ENCODE measurements at places on chromosomes 12 and 14.
A peak's percentile ranks its signal among the peaks of the same experiment; 100 is the strongest.

DNA sequence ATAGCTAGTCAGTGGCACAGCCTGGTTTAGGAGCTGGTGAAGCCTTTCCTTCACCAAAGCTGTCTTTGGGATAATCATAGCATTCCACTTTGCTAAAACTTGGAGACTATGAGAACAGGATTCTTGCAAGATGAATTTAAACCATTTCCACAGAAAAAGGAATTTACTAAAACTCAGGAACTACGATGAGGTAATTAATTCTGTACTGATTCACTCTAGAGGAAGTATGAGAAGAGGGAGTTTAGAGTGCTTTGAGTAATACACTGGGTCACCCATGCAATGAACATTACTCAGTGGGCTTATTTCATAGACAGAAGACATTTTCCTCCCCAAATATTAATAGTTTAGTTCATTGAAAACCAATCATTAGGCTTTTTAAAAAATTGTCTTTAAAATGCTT is 73.0 kb downstream of the RMST start:
- DNase-seq: no peak

DNA sequence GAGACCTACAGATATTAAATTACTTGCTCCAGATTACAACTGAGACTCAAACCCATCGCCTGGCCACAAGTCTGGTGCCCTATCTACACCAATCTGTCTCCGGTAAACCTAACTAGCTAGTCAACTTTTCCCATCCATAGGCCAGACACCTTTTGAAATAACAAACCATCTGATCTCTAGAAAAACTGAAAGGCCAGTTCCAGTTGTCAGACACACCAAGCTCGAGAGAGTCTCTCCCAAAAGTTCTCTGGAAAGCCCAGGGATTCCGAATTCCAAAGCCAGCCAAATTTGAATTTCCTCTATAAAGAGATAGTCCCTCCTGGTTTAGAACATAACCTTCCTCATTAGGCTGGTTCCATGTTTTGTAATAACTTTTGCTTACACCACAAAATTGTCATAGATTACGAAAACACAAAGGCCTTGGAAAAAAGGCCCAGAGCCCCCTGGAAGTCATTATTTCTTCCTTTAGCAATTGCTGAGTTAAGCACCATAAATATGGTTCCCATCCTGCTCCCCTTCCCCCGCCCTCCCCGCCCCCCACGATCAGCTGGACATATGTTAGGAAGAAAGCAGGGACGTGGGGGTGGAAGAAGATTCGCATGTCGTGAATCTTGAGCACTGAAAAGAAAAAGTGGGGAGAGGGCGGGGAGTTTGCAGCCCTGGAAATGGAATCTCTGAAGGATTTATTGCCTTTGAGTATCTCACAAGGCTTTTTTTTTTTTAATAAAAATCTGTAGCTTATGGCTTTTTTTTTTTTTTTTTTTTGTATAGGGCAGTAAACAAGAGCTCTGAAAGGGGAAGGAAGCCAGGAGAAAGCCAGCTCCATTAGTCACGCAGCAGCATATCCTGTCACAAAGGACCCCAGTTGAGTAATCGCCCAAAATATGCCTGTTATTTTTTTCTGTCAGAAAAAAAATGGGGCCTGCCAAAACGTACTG is 110.4 kb downstream of the ZFP36L1 start:
- peak; percentile 31 for DNase-seq

DNA sequence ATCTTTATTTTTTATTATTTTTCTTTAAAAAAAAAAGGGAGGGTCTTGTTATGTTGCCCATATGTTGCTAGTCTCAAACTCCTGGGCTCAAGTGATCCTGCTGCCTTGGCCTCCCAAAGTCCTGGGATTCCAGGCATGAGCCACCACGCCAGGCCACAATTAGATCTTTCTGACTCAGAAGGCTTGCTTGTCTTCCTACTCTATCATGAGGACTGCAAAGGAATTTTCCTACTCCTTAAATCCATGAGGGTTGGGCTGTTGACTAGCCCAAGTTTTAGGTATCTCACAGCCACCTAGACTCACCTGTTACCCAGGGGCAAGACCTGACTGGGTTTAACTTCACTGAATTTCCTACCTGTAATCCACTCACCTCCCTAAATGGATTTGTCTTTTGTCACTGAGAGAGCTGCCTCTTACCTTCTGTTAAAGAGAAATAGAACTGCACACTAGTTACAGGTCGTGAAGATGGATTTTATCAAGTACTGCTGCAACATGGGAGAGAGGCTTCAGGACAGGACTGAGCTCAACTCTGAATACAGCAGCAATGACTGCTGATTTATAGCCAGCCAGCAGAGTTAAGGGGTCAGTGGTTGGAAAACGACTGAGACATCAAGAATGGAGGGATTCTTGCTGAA is 72.3 kb downstream of the B4GALNT3 start:
- no peak for DNase-seq

DNA sequence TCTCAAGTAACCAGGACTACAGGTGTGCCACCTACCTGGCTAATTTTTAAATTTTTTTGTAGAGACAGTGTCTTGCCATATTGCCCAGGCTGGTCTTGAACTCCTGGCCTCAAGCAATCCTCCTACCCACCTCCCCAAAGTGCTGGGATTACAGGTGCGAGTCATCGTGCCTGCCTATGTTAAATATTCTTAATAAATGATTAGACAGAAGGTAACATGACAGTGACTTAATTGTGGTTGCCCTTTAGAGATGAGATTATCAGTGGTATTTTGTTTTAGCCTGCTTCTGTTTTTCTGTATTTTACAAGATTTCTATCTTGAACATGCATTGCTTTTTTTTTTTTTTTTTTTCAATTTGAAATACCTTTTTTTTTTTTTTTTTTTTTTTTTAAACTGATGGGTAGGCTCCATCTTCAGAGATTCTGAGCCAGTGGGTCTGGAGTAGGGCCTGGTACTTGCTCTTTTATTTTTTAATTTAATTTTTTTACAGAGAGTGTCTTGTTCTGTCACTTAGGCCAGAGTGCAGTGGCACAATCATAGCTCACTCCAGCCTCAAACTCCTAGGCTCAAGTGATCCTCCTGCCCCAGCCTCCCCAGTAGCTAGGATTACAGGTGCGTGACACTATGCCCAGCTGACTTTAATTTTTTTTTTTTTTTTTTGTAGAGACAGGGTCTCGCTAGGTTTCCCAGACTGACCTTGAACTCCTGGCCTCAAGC is 88.4 kb downstream of the BORCS5 start:
- no peak for DNase-seq

DNA sequence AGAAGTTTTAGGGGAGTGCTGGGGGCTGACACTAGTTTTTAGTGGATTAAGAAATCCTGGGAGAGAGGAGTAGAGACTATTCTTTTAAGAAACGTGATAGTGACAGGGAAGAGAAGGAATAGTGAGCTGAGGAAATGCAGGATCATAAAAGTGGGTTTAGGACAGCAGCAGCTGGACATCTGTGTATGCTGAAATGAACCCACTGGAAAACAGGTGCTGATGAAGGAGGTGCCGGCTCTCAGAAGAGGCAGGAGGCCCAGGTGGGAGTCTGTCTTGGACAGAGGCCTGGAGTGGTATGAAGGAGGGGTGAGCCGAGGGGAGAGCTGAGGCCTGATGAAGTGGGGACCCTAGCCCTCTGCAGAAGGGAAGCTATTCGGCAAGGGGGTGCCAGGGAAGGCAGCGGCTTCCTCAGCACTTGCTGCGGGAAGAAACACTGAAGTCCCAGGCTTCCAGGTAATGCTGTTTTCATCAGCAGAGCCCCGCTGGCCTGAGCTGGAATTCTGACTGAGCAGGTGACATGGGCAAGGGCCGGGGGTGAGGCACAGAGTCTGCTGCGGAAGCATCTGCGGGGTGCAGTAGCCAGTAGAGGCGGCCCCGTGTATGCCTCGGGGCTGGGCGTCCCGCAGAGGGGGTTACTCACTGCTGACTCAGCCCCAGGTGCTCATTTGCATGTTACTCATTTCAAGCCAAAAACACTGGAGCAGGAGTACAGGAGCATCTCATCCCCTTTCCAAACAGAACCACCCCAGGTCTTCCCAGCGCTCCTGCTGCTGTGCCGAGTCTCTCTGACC is 89.7 kb downstream of the TMCC3 start:
- no peak for DNase-seq

- DNase-seq: no peak
These were observed 107.5 kb upstream of the FAR2 start for GRCh38 chr12:29041621-29042020.
